ENCODE measurements at places on chromosomes 7 and 10.

- no peak for DNase-seq
Observed at GRCh38 chr10:31035266-31035798, 3.7 kb upstream of the ZNF438 start.

GRCh38 chr10:110233846-110234245 is 26.4 kb downstream of the MXI1 start:
- DNase-seq, result no peak

- no peak for DNase-seq
Observed at GRCh38 chr7:34135924-34136323, 230.6 kb downstream of the BMPER start.

- no peak for DNase-seq
Observed at GRCh38 chr7:28626221-28626620, 213.9 kb downstream of the CREB5 start.

- DNase-seq, result no peak
Observed at GRCh38 chr7:139597028-139597427, 73.5 kb downstream of the CLEC2L start.

DNA sequence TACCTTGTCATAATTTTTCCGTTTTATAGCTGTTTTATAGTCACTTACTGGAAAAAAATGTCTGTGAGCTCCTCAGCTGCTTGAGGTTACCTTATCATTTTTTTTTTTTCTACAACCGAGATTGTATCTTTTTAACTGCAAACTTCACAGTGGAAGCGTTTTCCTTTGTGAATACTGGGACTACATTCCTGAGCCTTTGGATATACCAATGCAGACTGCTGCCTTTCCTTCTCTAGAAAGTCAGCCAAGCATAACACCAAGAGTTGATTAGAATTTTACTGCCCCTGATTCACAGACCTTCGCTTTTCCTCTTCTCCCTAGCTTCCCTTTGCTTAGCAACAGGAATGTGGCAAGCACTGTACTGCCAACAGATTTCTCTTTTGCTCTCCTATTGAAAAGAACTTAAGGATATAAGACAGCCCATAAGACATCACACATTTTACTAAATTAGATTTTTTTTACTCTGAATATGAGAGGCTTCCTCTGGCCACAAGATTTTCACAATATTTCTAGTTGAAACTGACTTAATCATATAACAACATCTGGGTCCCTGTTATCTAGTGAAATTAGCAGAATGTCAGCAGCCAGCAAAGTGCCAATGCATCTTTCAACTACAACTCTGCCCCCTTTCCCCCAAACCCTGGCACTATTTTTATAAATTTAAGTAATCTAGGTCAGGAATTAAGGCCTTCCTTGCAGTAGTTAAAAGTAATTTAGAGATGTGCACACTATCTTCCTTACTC is 170.6 kb downstream of the PRKG1 start:
- DNase-seq, result no peak

DNA sequence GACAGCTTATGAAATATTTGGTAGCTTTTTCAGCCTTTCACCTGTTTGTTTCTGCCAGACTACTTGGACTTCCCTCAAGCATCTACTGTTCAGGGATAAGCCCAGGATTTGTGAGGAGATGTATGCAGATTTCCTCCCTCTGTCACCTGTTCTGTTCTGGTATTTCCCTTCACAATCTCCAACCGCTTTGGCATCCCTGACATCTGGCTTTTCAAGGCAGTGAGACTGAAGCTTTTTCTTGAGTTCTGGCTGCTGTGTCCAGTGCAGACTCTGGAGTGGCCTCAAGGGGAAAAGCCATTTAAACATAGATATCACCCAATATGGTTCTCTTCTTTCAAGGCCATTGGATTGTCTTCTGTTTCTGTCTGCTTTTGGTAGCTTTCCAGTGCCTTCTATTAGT is 369.7 kb downstream of the LRMDA start:
- DNase-seq, result no peak

GRCh38 chr7:49778731-49779270 is 5.4 kb downstream of the VWC2 start:
- no peak for DNase-seq

DNA sequence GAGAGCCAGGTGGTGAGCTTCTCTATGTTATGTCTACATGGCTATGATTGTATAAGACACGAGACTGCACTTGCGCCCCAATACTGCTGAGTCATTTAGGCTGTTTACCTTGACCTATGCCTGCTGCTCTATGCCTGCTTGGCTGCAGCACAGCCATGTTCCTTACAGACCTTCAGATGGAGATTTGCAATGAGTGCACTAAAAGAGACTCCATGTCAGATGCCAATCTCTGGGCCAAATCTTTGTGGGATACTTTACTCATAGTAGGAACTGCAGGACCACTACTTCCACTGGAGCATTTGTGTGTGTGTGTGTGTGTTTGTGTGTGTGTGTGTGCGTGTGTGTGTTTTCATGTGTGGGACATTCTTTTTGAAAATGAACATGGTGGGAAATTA is 50.0 kb upstream of the KMT2E start:
- DNase-seq, result no peak

DNA sequence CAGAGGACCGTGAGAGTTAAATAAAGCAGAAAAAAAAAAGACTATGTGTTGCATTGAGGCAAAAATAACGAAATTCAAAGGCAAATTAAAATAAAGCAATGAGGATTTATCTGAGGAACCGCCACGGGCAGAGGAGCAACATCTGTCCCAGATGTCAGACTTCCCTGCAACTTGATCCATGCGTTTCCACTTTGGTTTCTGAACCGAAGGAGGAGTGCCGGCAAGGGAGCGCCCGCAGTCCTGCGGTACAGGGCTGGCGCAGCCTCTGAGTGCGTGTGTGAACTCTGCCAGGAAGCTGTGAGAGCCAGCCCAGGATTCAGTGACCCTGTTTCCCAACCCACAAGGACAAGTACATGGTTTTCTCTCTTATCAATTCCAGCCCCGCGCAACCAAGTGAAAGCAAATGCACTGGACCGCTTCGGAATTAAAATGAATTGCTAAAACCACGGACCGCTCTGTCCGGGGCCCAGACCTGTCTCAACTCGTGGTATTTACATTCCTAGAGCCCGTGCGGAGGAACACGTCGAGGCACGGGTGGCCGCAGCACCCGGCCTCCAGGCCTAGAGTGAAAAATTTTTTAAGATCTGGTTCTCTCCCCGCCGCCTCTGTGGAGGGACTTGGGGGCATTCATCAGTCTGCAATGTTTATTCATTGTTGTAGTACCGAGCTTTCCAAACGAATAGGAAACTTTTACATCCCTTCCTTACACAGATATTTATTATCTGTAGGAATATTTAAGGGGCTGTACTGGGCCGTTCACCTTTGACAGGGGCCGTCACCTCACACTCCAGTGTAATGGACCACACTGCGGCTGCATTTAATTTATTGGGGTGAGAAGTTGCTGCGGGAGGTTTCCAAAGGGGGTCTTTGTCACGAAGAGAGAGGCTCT is 291.5 kb upstream of the NFE2L3 start:
- no peak for DNase-seq

DNA sequence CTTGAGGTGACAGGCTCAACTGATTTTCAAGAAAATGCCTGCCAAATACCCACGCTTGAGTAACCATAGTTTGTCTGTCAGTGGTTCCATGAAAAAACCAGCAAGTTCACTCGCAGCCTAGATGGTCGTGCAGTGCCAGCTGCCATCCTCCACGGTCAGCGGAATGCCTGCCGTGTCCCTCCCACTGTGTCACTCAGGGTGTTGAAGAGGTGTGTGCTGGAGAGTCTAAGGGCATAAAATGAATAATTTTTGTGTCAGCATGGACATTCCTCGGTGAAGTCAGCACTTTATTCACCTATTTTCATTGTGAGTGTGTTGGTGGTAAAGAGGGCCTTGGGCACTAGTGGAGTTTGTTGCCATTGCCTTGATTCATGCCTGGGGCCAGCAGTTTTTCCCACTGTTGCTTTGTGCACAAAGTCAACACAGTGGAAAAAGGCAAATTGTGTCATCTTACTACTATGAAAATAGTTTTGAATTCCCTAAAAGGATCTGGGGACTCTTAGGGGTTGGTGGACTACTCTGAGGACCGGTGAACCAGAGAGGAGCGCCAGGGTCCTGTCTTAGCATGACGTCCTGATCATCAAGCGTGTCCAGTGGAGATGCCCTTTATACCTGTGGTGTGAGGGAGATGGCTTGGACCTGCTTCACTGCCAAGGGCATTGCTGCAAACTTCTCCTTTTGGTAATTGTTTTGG is 17.6 kb downstream of the MINDY4 start:
- no peak for DNase-seq

DNA sequence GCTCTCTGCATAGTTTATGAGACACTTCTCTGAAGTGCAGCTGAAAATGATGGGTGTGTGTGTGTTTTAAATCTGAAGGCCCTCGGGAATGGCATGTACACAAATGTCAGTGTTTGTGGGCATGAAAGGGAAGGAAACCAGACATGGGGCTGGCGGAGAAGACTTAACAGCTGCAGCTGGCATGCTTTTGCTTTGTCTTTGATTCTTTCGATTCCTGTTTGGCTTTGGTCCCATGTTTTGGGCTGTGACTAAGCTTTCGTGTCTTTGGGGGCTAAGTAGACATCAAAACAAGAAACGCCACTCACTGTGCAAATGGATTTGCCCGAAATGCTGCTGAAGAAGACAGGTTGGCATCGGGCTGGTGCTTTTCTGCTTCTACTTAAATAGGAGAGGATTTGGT is 179.3 kb downstream of the PFKFB3 start:
- no peak for DNase-seq

- no peak for DNase-seq
Observed at GRCh38 chr10:58003945-58004344, 263.7 kb downstream of the IPMK start.

- peak; percentile 73 for DNase-seq
Observed at GRCh38 chr7:585229-585711, 65.6 kb upstream of the PDGFA start.

DNA sequence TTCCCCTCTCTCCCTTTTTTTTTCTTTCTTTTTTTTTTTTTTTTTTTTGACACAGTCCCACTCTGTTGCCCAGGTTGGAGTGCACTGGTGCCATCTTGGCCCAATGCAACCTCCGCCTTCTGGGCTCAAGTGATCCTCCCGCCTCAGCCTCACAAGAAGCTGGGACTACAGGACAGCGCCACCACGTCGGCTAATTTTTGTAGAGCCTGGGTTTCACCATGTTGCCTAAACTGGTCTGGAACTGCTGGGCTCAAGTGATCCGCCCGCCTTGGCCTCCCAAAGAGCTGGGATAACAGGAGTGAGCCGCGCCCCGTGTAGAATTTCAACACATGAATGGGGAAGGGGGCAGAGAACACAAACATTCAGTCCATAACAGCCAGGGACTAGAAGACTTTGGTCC is 2.6 kb upstream of the SP4 start:
- DNase-seq, result no peak

- no peak for DNase-seq
Observed at GRCh38 chr10:70568781-70569495, 33.6 kb downstream of the PRF1 start.

GRCh38 chr10:75969031-75969430 is 537.6 kb downstream of the LRMDA start:
- DNase-seq, result no peak

GRCh38 chr7:757741-758163 is 30.7 kb upstream of the PRKAR1B start:
- DNase-seq, result no peak

- no peak for DNase-seq
Observed at GRCh38 chr10:119786117-119786769, 60.4 kb downstream of the INPP5F start.

DNA sequence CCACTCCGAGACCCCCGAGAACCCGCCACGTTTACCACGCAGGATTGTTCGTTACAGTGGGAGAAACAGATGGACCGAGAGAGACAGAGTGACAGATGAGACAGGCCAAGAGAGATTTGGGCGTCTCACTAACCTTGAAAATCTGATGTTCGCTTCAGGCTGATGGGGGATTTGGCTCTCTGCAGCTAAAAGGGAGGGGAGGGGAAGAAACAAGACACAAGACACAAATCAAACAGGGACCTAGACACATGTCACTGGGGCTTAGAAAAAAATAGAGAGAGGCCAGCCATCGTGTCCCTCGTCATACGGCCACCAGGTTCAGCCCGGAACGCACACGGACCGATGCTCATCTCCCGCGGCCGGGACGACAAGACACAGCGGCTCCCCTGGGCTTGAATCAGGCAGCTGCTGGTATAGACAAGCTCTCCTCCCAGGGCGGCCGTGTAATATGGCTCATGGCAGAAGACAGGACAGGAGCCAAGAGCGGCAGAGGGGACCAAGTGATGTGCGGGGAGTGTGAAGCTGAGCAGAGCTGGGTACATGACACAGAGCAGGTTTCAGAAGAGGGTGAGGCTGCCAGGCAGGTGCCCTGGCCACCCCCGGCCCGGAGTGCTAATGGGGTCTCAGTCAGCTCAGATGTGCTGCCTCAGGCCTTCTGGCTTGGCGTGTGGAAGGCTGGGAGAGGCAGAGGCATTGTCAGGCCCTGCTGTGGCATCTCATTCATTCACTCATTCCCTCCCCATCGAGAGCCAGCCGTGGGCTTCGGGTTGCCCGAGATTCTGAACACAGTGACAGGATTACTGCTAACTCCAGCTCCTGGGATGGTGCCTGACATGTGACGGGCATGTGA is 88.5 kb upstream of the GNA12 start:
- DNase-seq, result no peak

DNA sequence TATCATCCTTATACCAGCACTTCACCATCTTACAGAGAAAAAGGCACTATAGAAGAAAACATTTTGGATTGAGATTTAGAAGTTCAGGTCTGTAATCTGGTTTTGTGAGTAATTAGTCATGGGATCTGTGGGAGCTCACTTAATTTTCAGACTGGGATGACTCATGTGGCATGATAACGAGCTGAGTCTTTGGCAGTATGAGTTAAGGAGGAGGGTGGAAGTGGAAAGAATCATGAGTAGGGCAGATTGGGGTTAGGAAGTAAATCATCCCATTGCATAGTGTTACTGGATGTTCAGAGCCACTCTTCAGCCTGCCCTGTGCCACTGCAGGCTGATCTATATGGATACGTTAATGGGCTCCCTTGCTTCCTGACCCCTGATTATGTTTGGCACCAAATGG is 64.9 kb downstream of the ZNF92 start:
- DNase-seq, result no peak

- DNase-seq, result no peak
Observed at GRCh38 chr10:623014-623413, 66.5 kb downstream of the DIP2C start.
